ENCODE measurements at places on chromosomes 12 and 14. TPM values are rescaled to one million over a fixed set of nuclear protein-coding genes. Genes with fewer than 3 reads are reported as not detected.

- DNase-seq = no peak
These were observed 80.7 kb downstream of the CMAS start for GRCh38 chr12:22126758-22127157.

DNA sequence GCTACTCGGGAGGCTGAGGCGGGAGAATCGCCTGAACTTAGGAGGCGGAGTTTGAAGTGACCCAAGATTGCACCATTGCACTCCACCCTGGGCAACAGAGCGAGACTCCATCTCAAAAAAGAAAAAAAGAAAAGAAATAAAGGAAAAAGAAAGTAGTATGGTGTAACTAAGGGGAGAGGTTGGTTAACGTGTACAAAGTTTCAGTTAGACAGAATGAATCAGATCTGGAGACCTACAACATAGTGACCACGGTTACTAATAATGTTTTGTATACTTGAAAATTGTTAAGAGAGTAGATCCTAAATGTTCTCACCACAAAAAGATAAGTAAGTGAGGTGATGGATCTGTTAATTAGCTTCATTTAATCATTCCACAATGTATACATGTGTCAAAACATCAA is 1208.8 kb downstream of the VRK1 start:
- DNase-seq = no peak

DNA sequence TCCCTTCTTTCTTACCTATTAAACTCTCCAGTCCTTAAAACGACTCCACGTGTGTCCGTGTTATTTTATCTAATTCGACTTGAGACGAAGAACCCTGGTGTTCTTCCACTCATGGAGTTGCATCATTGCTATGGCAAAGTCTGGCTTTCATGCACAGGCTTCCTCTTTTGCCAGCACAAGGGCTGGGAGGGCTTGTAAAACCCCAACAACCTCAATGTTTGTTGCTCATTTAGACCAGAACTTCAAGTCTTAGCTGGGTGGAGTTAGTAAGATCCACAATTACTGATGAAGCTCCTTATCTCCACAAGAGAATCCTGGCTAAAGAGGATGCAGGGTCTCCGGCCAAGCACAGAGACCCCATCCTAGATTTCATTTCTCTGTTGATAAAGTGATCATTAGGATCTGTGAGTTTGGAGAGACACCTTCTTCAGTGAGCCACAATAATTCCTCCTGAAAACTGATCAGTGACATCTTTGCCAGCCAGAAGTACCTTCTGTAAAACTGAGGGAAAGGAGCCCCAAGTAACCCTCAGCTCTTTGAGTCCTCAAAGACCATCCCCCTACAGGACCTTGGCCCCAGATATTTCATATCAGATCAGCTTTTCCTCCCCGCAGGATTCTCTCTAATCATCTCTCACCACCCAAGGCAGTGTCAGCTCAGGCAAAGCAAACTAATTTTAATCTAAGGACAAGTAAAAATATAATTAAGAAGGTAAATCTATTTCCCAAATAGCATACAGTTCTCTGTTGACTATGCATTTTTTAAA is 514.6 kb downstream of the FUT8 start:
- no peak for DNase-seq

DNA sequence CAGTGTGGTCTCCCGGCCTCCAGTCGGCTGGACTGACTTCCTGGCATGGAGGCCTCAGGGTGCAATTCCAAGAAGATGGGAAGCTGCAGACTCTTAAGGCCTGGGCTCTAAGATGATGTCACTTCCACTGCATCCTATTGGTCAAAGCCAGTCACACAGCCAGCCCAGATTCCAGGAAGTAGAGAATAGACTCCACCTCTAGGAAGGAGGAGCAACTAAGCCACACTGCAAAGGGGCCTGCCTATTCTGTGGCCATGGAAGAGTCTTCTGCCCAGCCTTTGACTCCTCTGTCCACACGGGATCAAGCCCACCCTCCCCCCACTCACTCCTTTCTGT is 103.9 kb upstream of the RFLNA start:
- DNase-seq = no peak

RASSF8 gene
- total RNA-seq = 11.4 TPM
